ENCODE measurements at places on chromosomes 7 and 10.

DNA sequence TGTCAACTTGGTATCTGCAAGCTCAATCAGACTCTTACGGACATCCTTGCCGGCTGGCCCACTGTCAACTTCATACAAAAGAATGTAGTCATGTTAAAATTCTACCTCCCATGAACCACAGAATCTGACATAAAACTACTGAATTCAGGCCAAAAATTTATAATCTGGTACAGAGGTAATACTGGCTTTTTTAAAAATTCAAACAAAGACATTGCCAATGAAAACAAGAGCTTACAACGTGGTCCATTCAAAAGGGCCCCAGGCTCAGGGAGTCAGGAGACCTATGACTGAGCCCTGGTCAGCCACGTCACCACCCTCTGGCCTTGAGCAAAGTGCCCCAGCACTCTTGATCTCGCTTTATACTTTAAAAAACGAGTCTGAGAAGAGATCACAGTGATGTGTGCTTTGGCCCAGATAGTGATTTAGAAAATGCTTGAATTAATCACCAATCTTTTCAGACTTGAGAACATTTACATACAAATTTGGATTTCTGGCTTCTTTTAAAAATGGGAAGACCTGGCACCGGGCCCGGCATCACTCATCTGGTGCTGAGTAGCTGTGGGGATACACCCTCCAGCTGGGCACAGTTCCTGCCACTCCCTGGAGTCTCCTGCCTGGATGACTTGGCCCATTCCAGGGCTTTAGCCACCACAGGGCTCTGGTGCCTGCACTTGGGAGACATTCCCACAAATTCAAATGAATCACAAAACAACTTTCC is 94.1 kb downstream of the PIP4K2A start:
- DNase-seq = peak; percentile 69

DNA sequence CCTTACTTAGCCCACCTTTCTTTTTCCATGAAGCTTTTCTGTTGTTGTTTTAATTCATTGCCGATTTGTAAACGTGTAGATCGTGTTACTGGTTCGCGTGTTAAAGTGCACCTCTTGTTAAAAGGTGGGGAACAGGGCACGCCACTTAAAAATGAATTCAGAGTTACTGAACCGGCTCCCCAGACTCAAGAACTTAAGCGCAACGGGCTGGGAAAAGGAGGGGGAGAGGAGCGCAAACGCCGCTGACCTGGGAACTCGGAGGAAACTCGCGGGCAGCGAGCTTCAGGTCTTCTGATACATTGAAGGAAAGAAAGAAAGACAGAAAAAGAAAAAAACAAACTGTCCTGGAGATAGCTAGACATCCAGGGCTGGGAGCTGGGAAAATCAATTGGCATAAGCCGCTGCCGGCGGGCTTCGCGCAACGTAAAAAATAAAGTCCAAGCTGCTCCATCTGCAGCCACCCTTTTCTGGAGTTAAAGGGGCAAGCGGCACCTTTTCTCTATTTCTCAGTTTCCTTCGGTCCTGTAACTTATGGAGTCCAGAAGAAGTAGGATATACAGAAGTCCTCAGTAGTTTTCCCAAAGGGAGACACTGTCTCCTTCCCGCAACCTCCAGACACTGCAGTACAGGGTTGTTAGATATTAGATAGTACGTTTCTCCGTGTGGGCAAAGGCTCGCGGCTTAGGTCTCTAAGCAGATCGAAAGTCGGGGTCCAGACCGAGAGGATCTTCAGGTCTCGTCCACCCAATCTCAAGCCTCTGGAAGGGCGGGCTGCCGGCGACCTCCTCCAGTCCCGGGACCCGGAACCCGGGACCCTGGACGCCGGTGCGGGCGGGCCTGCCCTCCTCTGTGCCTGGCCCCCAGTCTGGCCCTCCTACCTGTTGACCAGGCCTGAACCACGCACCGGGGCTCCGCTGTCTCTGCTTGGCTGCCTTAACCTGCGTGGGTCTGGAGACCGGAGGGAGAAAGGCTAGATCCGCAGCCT is 1.8 kb upstream of the DLX6 start:
- DNase-seq = no peak

GRCh38 chr10:114437473-114438292 is 33.4 kb upstream of the AFAP1L2 start:
- no peak for DNase-seq

DNA sequence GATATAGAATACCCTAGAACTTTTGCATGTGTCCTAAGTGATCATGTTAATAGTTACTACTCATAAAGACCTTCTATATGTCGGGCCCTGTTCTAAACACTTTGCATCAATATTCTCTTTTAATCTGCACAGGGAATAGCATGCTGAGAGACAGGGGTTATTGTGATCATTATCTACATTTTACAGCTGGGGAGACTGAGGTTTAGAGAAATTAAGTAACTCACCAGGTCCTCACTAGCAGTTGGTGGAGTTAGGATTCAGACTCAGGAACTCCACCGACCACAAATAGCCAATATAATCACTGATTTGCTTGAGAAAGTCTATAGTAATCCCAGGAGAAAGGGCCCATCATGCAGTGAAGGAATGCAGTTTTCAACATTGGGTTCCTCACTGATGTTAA is 111.2 kb upstream of the ADO start:
- no peak for DNase-seq

DNA sequence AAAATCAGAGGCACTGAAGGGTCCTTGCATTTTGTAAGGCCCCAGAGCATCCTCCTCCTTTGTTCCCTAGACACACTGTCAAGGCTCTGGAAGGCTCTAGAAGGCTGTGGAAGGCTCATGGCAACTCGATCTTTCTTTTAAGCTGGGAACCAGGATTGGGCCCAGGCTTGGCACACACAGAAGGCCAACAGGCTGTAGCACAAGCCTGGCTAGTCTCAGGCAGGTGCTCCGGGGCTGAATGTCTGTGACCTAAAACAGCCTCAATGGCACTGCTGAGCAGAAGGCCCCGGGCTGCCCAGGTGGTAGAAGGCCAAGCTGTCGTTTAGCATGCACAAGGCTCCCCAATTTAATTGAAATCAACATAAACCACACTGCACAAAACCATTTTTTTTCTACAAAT is 55.7 kb downstream of the PRKAG2 start:
- no peak for DNase-seq

GRCh38 chr10:7672341-7673134 is 5.8 kb upstream of the ITIH5 start:
- peak; percentile 63 for DNase-seq

DNA sequence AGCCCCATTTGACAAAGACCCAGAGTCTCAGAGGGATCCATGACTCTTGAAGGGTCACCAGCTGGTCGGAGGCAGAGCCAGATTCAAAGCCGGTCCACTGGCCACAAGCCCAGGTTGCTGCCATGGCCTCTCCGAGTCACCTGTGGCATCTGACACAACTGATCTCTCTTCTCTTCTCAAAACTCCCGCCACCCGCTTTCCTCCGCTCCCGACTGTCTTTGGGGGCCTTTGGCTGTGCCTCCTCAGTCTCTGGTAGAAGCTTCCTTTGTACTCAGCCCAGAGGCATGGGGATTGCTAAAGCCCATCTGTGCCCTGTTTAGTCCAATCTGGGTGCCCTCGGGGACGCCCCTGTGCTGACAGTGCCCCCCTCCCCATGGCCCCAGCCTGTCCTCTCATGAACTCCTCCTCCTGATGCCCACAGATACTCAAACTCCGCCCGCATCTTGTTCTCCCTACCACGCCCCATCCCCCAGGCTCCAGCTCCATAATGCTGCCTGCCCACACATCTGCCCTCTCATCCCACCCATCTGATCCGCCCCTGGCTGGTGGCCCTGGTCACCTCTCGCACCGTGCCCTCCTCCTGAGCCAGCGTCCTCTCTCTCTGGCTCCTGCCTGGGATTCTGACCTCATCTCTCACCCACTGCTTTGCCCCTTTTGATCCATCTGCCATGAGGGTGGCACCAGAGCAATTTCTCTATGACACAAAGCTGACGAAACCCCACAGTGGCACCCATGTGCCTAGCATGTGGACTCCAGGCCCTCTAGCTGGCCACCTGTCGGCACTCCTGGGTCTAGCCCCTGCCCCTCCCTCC is 150.6 kb downstream of the SLIT1 start:
- no peak for DNase-seq

GRCh38 chr10:7168414-7168813 is 242.4 kb downstream of the SFMBT2 start:
- no peak for DNase-seq

GRCh38 chr10:115056186-115056585 is 37.0 kb upstream of the ATRNL1 start:
- no peak for DNase-seq

GRCh38 chr7:140048989-140049338 is 13.8 kb downstream of the PARP12 start:
- no peak for DNase-seq

GRCh38 chr10:63430999-63431356 is 34.8 kb downstream of the JMJD1C start:
- DNase-seq = no peak

DNA sequence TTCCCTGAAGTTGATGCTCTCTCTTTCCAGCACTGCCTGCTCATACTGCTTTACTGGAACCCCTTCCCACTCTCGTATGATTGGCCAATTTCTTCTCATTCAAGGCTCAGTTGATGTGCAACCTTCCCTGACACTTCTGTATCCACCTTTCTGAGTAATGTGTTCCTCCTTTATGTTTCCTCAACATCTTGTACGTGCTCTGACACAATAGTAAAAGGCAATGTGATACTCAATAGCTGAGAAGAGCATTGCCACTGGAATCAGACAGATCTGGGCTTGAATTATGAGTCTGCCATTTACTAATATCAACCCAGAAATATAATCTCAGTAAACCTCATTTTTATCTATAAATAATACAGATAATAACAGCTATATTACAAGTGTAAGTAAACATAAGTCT is 34.7 kb downstream of the ARL4A start:
- DNase-seq = no peak

- DNase-seq = no peak
Measured at GRCh38 chr10:129293991-129294700, 172.9 kb upstream of the MGMT start.

GRCh38 chr7:121847041-121847440 is 25.9 kb upstream of the PTPRZ1 start:
- DNase-seq = no peak
